ENCODE measurements at places on chromosomes 5 and 9. TPM values are rescaled to one million over a fixed set of nuclear protein-coding genes. Genes with fewer than 3 reads are reported as not detected.
A peak's percentile ranks its signal among the peaks of the same experiment; 100 is the strongest.

SPATA31E1 gene
- not detected for total RNA-seq

DNA sequence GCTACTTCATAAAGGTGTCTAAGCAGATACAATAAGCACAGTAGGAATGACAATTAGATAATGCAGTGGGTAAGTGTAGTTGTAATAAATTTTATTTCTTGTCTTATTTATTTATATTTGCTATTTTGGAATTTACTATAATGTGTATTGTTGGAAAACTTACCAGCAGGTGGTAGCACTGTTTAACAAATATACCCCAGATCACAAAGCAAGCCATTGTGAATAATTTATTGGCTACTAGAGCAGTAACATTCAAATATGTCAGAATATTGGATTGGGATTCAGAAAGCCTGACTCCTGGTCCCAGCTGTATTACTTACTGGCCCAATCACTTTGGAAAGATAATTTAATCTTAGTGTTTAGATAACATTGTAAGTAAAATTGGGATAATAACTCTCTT, 78.0 kb downstream of the ISOC1 start:
- no peak overlapping the region for H3K4me3 ChIP-seq
- DNase-seq: no peak
- no peaks in the 10 kb centered on the region for H3K27me3 ChIP-seq
- no peaks in the 10 kb centered on the region for H3K4me1 ChIP-seq
- H3K36me3 ChIP-seq: peaks cover 2% of the 10 kb centered on the region

CCDC69 gene
- 82.5 TPM for total RNA-seq

GRCh38 chr9:92160786-92161185, 45.6 kb upstream of the SPTLC1 start:
- peaks cover 38% of the 10 kb centered on the region for H3K27me3 ChIP-seq
- no peak overlapping the region for H3K27ac ChIP-seq
- DNase-seq: no peak

MYOZ3 gene
- total RNA-seq: not detected

- H3K27ac ChIP-seq: peak overlapping the region; percentile 41
- no peak for DNase-seq
- peaks cover 4% of the 10 kb centered on the region for H3K27me3 ChIP-seq
- peaks cover 8% of the 10 kb centered on the region for H3K4me1 ChIP-seq
- H3K36me3 ChIP-seq: peaks cover 2% of the 10 kb centered on the region
Measured at GRCh38 chr5:67416133-67416937, 219.7 kb upstream of the CD180 start.

GRCh38 chr5:100775533-100775855, 127.6 kb downstream of the ST8SIA4 start:
- H3K4me1 ChIP-seq: peaks cover 18% of the 10 kb centered on the region
- H3K4me3 ChIP-seq: no peak overlapping the region

SARDH gene
- total RNA-seq: 6.8 TPM

LCP2 gene
- 333 TPM for total RNA-seq

GRCh38 chr5:137263371-137264005, 235.6 kb downstream of the SPOCK1 start:
- H3K4me1 ChIP-seq: no peaks in the 10 kb centered on the region
- no peaks in the 10 kb centered on the region for H3K36me3 ChIP-seq
- DNase-seq: no peak
- peaks cover 28% of the 10 kb centered on the region for H3K27me3 ChIP-seq
- no peak overlapping the region for H3K27ac ChIP-seq

GRXCR2 gene
- total RNA-seq: not detected
